ENCODE measurements at places on chromosomes 7 and 10. TPM values are rescaled to one million over a fixed set of nuclear protein-coding genes. Genes with fewer than 3 reads are reported as not detected.

Gene LEP
- not detected for total RNA-seq

Gene CPVL
- 19.1 TPM for total RNA-seq

Gene SP4
- 14.2 TPM for total RNA-seq

Gene JAKMIP3
- total RNA-seq = not detected

Gene ABCA13
- 0.71 TPM for total RNA-seq

Gene FHIP2A
- total RNA-seq = 17.2 TPM

Gene MMRN2
- total RNA-seq = 0.08 TPM

Gene NXPH1
- not detected for total RNA-seq

Gene GPR37
- total RNA-seq = 2.7 TPM

Gene KIF5B
- 149 TPM for total RNA-seq

Gene FAM131B
- 1.3 TPM for total RNA-seq

Gene NSUN6
- 6.6 TPM for total RNA-seq

Gene SH2D4B
- not detected for total RNA-seq

Gene SGMS1
- 45.7 TPM for total RNA-seq

Gene LRRD1
- total RNA-seq = not detected

Gene CCDC172
- total RNA-seq = not detected

Gene SMKR1
- not detected for total RNA-seq

Gene RHEB
- 99.7 TPM for total RNA-seq

Gene MBL2
- not detected for total RNA-seq

Gene TFPI2
- 33.7 TPM for total RNA-seq

Gene ZCCHC24
- 8.6 TPM for total RNA-seq

Measured in kidney epithelial cell (primary cell).